ENCODE measurements at places on chromosomes 3 and 15. TPM values are rescaled to one million over a fixed set of nuclear protein-coding genes. Genes with fewer than 3 reads are reported as not detected.

Gene MAP6D1
- 1.4 TPM for total RNA-seq

Gene CDV3
- total RNA-seq, result 199 TPM

Gene ARHGEF26
- total RNA-seq, result 12.2 TPM

Gene TMEM108
- total RNA-seq, result 0.50 TPM

Gene STAG1
- 29.9 TPM for total RNA-seq

- no peak for DNase-seq
These were observed 37.0 kb upstream of the P2RY1 start for GRCh38 chr3:152797751-152798432.

GRCh38 chr3:151034303-151034702, 51.2 kb upstream of the MED12L start:
- no peak for DNase-seq

GRCh38 chr3:2568156-2568555, 469.5 kb downstream of the CNTN4 start:
- DNase-seq, result no peak

DNA sequence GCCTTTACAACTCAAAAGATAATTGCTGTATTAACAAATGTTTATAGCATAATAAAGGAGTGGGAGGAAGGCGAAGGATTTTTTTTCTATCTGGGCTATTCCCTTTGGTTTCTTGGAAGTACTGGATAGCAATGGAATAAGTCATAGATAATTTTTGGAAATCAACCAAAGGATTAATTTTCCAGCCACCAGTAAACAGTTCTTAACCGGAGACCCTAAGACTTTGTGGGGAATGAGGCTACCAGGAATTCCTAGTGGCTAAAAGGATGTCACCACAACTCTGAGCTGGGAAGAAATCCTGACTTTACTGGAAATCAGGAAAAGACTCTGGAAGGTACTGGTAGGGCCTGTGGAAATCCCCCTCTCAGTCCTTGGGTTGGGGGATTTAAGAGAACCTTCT, 138.4 kb upstream of the RARB start:
- no peak for DNase-seq

GRCh38 chr3:9399337-9399703, 1.9 kb downstream of the SETD5 start:
- DNase-seq, result no peak

DNA sequence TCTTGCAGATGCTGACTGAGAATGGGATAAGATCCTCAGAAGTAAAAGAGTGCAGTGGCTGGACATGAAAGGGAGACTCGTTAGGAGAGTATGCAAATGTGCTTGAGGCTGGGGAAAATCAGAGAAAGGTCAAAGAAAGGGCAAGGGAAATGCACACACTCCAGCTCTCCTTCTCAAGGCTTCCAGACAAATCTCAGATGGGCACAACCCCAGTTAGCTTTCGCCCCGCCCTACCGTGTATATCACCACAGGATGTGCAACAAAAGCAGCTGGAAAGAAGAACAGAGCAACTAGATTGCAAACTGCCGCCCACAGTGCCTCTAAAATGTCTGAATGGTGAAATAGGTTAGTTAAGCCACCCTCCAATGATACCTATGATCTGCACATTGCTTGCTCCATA, 63.9 kb downstream of the CERS3 start:
- DNase-seq, result no peak

- peak; percentile 62 for DNase-seq
These were observed 26.6 kb upstream of the SLMAP start for GRCh38 chr3:57729334-57730045.

DNA sequence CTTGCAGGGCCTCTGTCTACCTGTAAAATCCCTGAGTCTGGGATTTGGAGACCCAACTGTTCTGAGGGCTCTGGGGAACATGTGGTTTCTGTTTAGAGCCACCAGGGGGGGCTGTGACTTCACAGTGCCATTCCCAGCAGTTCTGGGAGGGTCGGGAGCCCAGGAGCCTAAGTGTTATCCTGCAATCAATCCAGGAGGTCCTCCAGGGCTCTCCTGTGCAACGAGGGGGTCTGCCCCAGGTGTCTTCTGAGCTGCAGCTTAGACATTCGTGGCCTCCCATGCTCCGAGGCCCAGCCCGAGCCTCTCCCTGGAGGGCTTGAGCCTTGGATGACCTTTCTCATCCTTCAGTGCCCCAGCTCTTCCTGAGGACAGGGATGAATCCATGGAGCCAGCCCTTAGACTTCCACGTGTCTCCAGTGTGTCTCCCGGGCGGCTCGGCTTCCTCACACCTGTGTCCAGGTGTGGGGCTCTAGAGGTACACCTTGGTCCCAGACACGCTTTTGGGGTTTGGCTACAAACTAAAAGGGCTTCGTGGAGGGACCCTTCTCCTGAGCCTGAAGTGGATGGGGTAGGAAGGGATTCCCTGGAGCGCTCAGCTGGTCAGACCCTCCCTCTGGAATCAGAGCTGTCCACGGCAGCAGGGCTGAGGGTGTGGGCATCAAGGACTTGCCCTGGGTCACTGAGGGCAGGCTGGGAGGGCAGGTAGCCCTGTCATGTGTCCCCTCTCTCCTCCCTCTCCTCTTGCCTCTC, 20.3 kb upstream of the ABTB1 start:
- DNase-seq, result no peak

- peak; percentile 16 for DNase-seq
These were observed 108.7 kb downstream of the ITPR1 start for GRCh38 chr3:4601892-4602291.

DNA sequence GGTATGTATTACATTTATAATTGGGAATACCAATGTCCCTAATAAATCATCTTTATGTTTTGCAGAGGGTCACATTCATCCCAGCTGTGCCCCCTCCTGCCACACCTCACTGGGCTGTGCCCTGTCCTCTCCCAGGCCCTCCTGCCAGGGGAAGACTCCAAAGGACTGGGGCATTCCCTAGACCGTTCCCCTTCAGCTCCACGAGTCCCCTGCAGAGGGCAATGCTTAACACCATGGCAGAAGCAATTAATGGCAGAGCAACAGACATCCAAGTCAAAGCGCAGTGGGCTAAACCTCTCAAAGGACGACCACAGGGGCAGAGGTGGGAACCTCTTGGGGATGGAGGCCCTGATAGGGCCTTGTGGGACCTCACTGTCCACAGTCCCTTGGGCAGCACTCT, 71.3 kb upstream of the SEC13 start:
- no peak for DNase-seq

DNA sequence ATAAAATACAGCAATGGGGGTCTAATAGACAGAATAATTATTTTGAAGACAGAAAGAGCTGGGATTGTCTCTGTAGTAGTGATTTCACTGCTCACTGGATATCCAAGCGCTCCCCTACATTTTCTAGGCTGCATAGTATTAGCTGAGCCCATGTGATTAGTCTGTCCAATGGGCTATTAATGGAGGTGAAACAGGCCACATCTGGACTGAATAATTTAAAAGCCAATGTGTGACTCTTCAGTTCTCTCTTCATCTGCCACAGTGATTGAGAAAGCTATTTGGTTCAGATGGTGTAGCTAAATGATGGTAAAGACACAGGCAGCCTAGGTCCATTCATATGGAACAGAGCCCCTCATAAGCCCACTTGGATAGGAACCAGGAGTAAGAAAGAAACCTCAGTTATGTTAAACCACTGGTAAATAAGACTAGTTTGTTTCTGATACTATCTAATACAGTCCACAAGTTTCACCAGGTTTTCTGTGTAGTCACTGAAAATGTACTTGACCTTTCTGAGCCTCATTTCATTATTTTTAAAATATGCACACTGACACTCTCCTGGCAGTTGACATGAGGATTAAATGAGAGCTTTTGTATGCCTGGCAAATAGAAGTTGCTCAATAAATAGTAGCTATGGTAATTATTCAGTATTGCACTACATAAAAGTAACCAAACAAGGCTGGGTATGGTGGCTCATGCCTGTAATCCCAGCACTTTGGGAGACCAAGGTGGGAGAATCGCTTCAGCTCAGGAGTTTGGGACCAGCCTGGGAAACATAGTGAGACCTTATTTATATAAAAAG, 17.0 kb upstream of the STT3B start:
- DNase-seq, result no peak

GRCh38 chr3:142507241-142507640, 59.4 kb upstream of the XRN1 start:
- no peak for DNase-seq

DNA sequence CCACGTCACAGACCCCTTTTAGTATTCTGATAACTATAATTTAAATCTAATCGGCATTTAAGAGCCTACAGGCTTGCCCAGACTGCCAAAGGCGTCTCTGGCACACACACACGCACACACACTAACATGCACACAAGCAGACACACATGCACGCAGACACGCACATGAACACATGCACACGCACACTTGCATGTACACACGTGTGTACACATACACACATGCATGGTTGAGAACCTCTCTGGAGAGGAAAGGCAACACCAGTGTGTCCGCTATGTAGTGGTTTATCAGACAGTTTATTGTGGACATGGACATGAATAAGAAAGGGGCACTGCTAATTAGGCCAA, 102.1 kb downstream of the FBLN2 start:
- no peak for DNase-seq

- DNase-seq, result no peak
These were observed 552.5 kb upstream of the NECTIN3 start for GRCh38 chr3:110519071-110519470.
